ENCODE measurements at places on chromosomes 1 and 21.

- DNase-seq: no peak
Observed at GRCh38 chr1:108831225-108831624, 25.7 kb downstream of the AKNAD1 start.

DNA sequence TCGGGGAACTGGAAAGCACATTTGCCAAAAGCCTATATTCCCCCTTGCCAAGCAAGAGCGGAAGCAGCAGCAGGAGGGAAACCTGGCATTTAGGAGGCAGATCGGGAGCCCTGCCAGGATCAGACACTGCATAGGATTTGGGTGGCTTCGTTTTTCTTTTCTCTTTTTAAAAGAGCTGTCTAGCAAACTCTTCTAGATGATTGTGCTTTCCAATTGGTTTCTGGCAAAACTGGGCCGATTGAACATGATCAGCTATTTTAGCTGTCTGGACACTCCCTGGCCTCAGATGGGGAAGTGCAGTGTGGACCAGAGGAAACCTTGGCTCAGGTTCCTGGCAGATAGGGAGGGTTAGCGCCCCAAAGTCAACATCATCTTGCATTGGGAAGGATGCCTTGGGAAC lies 414.0 kb upstream of the KAZN start:
- no peak for DNase-seq

GRCh38 chr1:44640200-44640853 lies 34.0 kb downstream of the TMEM53 start:
- DNase-seq: no peak

DNA sequence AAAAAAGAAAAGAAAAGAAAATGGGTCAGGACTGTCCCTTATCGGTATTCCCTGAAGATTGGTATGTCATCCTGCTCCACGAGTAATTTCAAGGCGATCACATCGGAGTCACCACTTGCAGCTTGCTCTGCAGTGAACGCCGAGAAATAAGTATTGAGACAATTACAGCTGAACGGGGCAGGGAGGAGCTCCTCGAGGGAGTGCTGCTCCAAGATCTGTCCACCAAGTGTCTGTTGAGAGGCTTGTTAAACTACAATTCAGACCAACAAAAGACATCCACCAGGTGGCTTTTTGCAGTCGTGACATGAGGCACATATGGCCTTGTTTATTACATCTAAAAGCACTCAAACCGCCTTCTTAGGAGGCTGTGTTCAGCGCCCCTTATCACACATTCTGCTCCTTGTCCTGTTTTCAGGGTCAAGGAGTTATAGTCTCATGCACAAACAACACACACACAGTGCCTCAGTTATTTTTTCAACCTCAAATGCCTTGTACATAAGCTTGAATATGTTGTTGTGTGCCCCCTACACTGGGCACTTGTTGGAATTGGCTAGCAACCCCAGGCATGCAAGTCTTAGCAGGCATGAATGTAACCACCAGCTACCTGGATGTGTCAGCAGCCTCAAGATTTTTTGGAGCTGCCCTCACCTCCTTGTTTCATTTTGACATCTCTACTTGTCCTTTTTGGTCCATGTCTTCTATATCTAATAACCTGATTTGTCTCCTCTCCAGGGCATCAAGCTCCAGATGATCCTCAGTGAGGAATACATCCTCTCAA lies 13.0 kb upstream of the CD48 start:
- DNase-seq: no peak

DNA sequence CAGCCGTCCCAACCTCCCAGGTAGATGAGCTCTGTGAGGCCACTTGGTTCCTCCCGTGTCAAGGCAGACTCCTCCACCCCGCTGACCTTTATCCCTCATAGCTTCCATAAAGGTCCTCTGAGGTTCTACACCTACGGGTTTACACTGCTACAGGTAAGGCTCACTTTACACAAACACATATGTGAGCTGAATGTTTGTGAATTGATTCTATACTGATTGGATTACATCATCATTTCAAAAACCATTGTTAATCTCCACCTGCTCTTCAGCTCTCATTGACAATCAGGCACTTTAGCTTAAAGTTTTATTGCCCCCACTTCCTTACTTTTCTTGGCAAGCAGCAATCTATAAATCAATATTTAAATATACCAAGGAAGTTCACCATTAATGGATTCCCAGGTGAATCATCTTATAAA lies 12.8 kb upstream of the RGS16 start:
- DNase-seq: no peak

- no peak for DNase-seq
Observed at GRCh38 chr1:149928401-149928724, 760 bp upstream of the SF3B4 start.

DNA sequence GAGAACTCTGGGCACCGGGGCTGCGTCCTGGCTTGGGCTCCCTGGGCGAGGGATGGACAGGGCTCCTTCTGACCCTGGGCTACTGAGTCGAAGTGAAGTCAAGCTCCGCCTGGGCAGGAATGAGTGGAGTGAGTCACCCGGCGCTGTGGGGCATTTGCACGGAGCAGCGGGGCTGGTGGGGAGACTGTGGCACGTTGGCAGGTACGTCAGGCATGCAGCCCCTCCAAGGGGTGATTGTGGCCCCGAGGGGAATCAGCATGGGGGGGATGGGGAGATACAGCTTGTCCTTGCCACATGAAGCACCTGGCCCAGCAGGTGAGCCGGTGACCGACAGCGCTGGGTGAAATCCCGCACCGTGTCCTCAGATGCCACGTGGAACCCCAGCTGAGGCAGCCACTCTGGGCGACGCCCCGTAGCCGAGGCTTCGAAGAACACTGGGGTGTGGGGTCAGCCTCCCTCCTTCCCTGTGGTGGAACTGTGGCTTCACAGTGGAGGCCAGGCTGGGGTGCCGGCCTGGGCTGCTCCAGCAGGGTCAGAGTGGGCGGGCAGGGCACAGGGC lies 62.3 kb downstream of the COL18A1 start:
- DNase-seq: no peak

DNA sequence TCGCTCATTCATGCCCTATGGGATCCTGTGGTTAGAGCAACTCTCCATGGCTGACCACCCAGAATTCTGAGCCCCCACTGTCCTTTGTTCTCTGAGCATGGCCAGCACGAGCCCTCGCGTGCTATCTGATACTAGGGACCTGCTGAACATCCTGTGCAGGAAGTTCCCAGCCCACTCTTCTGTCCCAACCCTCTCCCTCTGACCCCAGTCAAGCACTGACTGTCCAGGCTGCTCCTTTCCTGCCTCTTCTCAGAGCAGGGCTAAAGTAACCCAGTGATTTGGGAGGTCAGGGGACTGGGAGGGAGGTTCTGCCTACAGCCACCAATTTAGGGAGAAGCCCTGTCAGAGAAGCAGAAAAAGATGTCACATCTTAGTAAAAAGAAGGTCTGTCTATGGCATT lies 21.2 kb downstream of the CYP4B1 start:
- DNase-seq: no peak

GRCh38 chr1:92872719-92873118 lies 40.9 kb downstream of the RPL5 start:
- DNase-seq: no peak

GRCh38 chr1:234214129-234214910 lies 158.9 kb upstream of the COA6 start:
- DNase-seq: no peak

DNA sequence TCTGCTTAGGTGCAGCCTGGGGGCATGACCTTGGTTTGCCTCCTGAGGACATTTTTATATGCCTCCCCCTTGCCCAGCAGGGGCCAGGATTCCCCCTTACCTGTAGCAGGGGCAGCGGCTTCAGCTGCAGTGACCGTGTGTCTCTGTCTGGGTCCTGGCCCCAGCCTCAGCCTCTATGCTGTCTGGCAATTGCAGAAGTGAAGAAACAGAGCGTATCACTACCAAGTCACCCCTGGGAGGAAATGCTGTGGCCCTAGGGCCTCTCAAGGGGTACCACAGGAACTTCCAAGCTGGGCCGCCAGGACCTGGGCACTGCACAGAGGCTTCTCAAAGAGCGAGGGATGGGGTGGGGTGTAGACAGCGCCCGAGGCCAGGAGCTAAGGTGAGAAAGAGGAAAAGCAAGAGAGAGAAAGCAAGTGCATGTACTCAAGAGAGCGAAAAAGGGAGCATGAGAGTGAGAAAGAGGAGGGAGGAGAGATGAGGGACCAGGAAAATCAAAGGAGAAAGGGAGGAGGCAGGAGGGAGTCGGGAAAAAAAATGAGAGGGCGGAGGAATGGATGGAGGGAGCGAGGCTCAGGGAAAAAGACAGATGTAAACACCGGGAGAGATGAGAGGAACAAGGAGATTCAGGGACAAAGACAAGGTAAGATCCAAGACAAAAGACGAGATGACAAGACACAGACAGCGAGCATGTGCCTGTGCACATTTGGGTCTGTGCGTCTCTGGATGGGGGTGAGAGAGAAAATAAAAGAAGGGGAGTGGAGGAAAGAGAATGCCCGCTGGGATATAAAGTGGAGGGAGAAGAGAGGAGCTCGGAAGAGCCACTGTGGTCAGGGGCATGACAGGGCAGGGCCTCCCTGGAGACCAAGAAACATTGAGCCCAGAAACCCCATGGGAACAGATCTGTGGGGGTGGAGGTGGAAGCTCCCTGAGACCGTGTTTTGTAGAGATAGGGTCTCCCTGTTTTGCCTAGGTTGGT lies at the start of gene PTAFR:
Gene PTAFR, minus strand, starts transcription at position 199 of the 979 bp plus-strand sequence. CDS start 25,669 bp downstream, outside the sequence.
- no peak for DNase-seq

GRCh38 chr1:244730153-244730933 lies 77.4 kb downstream of the DESI2 start:
- DNase-seq: no peak

DNA sequence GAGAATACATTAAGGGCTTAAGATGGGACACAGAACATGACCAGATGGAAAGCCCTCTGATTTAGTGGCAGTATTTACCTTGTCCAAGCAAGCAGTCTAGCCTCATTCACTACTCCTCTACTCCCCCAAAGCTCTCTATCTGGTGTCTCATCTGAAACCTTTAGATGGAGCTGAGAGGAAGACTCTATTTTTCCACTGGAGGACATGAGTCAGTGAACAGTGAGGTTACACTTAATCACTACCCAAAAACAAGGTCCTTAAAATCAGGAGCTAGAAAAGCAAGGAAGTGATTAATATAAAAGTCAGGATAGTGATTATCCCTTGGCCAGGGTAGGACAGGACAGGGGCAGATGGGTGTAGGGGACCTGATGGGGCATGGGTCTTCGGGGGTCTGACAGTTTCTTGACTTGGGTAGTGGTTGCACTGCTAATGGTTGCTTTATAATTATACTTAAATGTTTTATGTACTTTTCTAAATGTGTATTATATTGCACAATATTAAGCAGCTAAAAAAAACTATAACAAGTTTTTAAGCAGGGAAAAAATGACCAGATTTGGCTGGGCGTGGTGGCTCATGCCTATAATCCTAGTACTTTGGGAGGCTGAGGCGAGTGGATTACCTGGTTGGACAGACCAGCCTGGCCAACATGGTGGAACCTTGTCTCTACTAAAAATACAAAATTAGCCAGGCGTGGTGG lies 3.0 kb downstream of the PTPN22 start:
- no peak for DNase-seq

DNA sequence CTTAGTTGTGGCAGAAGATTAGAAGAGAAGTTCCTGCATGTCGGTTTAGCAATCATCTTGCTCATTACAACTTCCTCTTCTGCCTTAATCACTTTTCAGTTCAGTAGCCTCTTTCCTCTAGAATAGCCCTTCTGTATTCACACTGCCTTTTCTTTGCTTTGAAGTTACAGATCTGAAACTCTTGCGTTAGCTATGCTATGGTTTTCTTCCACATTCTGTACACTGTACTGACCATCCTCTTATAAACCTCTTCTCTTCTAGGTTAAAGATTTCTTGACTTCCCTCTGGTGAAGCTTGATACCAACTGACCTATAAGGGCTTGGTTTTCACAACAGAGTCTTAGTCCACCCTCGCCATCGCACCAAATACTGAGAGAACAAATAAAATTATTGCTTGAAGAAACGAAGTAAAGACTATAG lies 35.0 kb downstream of the C21orf91 start:
- DNase-seq: no peak

DNA sequence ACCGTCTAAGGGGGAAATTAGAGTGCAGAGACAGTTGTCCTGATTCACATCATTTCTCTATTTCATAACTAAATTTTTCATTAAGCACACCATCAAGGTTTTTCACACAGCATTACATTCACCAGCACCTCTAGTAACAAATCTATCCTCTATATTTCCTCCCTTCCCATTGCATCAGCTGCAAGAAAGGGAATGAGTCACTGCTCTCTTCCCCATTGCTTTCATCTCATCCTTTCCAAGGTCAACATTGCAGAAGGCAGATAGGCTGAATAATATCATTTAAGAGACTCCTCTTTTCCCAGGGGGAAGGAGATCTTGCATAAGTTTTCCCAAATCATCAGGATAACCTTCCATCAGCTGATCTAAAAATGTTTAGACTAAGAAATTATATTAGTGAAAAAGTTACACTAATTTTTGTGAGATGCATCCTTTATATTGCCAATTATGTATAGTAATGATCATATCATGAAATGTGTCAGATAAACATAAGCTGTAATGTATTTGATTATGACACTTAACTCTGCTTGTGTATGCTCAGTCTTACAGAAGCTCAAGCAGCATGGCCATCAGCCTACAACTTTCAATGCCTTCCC lies 4.3 kb downstream of the INTS7 start:
- peak; percentile 63 for DNase-seq

DNA sequence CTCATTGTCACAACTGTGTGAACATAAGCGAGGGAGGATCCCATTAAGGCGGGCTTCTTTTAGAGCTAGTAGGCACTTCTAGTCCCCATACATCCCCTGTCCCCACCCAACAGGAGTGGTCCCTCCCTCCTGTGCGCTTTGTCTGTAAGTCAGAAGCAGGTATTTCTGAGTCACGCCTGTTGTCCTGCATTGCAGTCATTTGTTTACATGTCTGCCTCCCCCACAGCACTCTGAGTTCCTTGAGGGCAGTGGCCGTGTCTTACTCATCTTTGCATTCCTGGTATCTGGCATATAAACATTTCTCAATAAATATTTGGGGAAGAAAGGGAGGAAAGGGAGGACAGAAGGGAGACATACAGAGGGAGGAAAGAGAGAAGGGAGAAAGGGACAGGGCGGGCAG lies 40.3 kb downstream of the PLEKHA6 start:
- DNase-seq: peak; percentile 72

DNA sequence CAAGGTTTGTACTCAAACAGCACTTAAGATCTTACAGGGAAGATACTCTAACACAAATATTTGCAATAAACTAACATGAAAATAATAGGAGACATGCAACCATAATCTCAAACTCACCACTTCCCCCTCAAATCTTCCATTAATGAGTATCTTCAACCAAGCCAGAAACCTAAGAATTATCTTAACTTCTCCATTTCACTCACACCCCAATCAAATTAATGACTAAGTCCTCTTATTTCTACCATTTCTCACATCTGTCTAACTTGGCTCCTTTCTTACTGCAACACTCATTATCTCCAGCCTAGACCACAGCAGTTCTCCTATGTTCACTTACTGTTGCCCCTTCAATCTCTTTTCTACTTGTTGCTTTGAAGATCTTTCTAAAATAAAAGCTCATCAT lies 10.4 kb downstream of the RBBP5 start:
- DNase-seq: no peak

DNA sequence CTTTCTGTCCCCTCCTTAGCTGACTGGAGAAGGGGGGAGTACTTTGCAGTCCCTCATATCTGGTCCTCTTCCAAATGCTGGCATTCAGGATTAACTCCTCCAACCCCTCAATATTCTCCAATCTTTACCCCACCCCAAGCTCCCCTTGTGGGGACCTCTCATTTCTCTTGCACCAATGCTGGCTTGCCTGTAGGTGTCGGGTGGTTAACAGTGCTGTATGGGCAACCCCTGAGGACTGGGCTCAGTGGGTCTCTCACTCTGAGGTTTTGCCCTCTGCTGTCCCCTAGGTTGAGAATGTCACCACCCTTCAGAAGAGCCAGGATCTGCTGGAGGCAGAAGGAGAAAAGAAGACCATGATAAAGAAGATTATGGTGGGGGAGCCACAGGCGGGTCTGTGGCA lies 27.0 kb downstream of the MROH7 start:
- no peak for DNase-seq

Data from AG09309 (cell line).